Stimulated activated CD8-positive, alpha-beta memory T cell treated with anti-CD3 and anti-CD28 coated beads, Interleukin-15, amount 100 ng/mL, for 24 hours (primary cell): ENCODE measurements at places on chromosomes 13 and 19.

- no peak for DNase-seq
Measured at GRCh38 chr13:112683581-112683980, 6.3 kb upstream of the ATP11A start.

- DNase-seq = no peak
Measured at GRCh38 chr19:8158411-8159074, 9.2 kb upstream of the FBN3 start.

GRCh38 chr19:29644210-29644609 lies 21.1 kb upstream of the PLEKHF1 start:
- DNase-seq = no peak

- no peak for DNase-seq
Measured at GRCh38 chr19:1360126-1360817, 23.4 kb upstream of the NDUFS7 start.

DNA sequence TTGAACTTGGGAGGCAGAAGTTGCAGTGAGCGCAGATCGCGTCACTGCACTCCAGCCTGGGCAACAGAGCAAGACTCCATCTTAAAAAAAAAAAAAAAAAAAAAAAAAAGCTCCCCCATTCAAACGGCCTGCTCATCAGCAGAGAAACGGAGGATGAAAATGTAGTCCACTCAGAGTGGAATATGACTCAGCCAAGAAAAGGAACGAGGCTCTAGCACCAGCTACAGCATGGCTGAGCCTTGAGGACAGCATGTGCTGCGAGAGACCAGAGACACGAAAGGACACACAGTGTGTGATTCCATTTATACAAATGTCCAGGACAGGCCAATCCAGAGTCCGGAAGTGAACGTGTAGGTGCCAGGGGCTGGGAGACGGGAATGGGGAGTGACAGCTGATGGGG lies 18.1 kb upstream of the MIER2 start:
- no peak for DNase-seq

- DNase-seq = no peak
Measured at GRCh38 chr19:15448044-15448777, 1.5 kb downstream of the WIZ start.

GRCh38 chr19:12940897-12941296 lies 2.5 kb downstream of the CALR start:
- DNase-seq = no peak

DNA sequence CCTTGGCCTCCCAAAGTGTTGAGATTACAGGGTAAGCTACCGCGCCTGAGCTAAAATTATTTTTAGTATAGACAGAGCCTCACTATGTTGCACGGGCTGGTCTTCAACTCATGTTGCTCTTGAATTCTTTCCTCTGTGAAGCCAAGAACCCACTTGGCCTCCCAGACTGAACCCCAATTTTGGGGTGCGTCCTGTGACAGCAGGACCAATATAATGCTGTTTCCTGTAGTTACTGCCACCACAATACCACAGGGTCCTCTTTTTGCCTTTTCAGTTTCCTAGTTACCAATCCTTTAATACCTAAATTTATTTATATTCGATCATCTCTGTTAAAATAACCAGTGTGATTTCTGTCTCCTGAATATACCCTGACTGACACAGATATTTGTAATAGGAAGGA lies 32.9 kb downstream of the TSKS start:
- no peak for DNase-seq

DNA sequence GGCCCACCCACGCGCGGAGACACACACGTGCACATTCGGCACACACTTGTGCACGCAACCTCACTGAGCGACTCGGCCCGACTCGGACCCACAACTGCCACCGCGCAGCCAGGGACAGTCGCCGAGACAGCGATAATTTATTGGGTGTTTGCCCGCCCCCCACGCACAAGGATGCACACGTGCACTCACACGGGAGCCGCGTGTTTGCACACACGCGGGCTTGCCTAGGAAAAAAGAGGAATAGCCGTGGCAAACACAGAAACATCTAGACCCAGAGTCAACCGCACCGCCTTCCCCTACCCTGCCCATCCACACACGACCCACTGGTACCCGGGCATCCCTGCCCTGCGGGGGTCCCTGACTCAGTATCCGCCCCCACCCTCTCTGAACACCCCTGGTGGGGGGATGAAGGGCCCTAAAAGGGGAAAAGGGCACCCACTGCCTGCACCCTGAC lies 1.1 kb upstream of the SSBP4 start:
- DNase-seq = no peak

- DNase-seq = no peak
Measured at GRCh38 chr13:51405176-51405575, 47.7 kb downstream of the INTS6 start.

GRCh38 chr13:31431722-31432137 lies 232.0 kb downstream of the B3GLCT start:
- DNase-seq = peak; percentile 12

GRCh38 chr13:99043831-99044231 lies 66.0 kb upstream of the DOCK9 start:
- no peak for DNase-seq

DNA sequence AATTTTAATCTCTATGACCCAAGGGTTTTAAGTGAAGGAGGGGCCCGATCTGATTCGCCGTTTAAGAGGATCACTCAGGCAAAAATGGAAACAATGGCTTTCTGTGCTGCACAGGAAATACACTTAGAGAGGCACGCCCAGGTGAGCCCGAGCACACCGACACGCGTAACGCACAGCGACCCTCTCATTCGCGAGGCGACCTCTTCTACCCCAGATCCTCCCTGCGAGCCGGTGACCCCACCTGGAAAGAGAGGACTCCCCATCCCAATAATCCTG lies 216 bp downstream of the SH2D3A start:
- DNase-seq = no peak

GRCh38 chr13:42883142-42883541 lies 101.8 kb downstream of the FAM216B start:
- DNase-seq = no peak
